ENCODE measurements at places on chromosomes 5 and 9.

- no peak for DNase-seq
Observed at GRCh38 chr5:84292000-84292642, 92.6 kb downstream of the EDIL3 start.

- DNase-seq: no peak
Observed at GRCh38 chr5:160665460-160665859, 186.6 kb downstream of the ATP10B start.

DNA sequence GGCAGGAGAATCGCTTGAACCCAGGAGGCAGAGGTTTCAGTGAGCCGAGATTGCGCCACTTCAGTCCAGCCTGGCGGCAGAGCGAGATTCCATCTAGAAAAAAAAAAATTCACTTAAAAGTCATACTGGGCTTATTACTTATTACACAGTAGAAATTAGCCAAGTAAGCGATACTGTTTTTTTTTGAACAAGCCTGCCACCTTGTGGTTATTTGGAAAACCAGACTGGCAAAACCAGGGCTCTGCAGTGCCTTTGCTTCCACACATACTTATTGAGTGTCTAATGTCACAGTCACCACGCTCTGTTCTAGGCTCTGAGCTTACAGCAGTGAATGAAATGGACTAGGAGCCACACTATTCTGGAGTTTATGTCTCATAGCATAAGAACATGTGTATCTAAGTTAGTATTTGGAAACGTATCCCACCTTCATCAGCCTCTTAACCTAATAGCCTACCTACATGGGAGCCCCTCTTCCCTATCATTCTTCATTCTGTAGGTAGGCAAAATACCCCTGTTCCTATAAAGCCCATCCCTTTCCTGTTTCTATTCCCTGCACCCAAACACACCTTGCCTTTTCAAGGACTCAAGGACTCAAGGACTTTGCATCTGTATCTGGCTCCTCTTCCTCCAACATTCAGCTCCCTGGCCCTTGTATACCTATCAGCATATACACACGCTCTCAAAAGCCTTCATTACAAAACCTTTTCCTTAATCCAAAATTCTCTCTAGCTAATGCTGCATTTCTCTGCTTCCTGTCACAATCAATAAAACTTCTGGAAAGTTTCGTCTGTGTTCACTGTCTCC is 13.9 kb upstream of the BASP1 start:
- DNase-seq: peak; percentile 26

GRCh38 chr5:1737790-1738405 is 61.7 kb downstream of the MRPL36 start:
- DNase-seq: no peak
